ENCODE measurements at places on chromosomes 7 and 10.

DNA sequence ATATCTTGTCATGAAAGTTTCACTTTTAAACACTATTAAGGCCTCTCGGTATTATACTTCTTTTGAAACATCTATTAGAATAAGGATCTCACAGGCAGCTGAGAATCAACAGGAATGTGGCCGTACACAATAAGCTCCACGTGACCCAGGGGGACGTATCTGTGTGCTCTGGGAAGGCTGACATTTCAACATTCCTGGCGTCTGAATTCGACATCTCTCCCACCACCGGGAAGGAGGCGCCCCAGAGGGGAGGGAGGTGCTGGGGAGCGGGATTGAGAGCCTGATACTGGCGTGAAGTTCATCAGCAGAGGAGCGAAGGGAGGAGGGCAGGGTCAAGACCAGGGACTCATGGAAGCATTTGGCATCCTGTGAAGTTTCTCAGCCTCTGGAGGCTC, 401.3 kb downstream of the DNAJB6 start:
- no peak for DNase-seq

DNA sequence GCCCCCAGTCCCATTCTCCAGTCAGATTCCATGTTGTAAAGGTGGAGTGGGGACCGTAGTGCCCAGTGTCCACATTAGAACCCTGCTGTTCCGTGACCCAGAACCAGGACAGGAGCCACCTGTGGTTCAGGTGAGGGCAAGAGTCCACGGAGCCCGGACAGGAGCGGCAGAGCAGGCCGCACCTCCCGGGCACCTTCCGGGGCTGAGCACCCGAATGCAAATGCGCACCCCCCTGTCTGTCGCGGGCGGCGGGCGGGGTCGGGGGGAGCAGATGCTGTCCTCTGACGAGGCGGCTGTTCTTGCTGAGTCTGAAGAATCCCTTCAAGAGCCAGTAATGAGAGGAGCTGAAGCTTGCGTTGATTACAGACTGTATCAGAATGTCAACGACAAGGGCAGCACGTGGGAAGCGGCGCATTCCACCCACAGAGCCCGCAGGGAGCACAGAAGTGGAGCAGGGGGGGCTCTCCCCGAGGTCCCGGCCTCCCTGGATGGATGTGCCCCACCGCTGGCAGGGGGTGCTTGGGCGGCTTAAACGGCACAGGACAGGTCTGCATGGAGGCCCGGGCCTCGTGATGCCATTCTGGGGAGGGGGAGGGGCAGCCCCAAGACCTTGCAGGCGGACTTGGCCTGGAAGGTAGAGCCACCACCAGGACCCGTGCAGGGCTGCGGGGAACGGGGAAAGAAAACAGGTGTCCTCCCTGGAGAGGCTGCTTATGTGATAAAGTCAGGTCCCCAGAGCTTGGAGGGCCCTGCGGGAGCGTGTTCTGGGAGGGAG, 407.5 kb upstream of the RNF32 start:
- DNase-seq: no peak

- no peak for DNase-seq
These were observed 13.0 kb downstream of the DOCK1 start for GRCh38 chr10:126917975-126918908.

DNA sequence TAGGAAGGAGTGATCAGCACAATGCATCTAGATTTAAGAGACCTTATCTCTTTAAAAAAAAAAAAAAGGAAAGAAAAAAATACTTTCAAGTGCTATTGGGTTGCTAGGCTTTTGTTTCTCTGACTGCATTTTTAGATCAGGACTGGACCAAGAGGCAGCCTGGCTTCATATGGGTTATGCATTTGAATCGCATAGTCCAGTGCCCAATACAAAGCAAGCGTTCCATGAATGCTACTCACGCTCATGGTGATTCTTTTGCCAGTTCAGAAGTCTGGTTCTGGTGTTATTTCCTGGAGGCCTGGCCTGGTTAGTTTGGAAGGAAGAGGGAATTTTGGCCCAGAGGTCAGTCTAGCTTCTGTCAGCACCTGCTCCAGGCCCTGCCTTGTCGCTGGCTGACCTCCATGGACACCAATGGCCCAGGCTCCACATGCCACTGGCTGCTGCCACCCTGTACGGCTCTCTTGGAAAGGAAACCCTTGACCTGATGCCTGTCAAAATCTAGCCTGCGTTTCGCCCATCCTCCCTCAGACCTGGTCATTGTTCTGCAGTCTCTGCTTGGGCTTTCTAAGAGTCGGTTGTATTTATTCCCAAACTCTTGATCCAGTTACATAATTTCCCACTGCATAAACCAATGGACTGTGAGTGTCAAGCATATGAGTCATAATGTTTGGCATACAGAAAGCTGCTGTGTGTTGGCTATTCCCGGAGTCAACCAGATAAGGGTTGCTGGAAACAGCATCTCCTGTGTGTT, 74.3 kb upstream of the MKX start:
- DNase-seq: no peak

GRCh38 chr10:79434223-79434687, 11.2 kb downstream of the ZCCHC24 start:
- DNase-seq: no peak

DNA sequence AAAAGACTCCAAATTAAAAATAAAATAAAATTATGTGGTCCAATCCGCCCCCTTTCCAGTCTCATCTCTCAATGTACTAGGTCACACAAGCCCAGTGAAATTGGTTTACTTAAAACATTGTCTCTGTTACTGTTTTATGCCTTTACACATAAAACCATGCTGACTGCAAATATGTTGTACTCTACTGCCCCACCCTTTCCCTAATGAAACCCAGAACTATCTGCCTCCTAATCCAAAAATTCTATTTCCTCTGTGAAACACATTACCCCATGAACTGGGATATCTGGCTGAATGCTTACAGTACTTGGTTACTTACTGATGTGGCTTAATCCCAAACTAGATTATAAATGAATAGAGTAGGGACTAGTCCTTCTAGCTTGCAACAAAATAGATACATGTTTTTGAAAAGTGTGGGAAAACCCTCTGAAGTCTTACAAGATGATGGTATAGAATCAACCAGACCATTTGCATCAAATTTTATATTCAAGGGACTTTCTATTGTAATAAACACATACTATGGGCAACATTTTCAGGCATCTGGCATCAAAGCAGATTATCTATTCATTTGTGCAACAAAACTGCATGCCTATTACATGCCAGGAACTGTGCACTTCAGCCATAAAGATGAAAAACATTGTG, 10.0 kb upstream of the KMT2E start:
- no peak for DNase-seq

DNA sequence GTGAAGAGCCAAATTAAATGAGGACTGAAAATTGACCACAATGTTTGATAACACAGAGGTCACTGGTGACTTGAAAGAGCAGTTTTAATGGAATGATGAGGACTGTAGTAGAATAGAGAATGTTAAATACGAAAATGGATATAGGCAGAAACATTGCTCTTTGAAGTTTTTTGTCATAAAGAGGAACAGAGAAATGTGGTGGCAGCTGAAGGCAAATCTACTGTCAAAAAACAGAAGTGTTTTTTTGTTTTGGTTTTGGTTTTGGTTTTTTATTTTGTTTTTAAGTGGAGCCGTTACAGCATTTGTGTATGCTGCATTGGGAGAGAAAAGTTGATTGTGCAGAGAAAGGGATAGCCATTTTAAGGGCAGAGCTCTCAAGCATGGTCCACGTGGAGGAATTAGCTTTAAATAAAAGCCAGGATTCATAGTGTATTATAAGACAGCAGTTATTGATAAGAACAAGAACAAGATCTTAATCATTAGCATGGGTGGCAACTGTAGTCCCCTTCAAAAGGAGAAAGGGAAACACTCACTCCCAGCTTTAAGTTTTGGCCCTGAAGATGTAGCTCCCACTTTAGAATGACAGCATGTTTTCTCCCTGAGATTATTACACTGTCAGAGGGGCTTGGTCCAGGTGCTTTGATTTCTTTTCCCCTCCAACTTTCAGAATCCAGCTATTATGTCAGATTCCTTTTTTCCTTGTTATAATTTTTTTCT, 156.7 kb upstream of the BET1 start:
- DNase-seq: no peak

DNA sequence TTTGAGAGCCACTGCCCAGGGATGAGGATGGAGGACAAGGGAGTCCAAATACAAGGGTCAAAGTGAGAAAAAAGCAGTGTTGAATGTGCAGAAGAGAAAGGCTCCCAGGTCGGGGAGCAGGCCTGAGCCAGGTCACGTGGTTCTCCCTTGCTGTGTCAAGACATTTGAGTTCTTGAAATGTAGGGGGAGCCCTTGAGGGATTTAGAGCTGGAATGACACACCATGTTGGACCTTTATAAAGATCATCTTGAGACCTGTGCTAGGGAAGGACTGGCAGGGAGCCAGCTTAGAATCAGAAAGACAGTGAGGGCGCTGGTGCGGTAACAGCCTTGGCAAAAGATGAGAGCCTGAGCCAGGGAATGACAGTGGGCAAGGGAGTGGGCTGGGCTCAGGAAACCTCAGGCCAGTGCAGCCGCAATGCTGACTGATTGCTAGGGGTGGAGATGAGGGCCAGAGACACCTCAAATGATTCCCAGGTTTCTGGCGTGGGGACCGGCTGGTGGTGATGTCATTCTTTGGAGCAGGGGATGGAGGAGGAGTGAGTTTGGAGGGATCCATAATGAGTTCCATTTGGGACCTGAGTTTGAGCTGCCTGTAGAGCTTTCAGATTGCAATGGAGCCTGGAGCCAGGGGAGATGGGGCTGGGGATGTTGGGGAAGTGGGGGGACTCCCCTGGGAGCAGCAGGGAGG, 120.1 kb downstream of the PTPN20 start:
- no peak for DNase-seq

- no peak for DNase-seq
These were observed 8.1 kb downstream of the PDE1C start for GRCh38 chr7:32062150-32062549.

GRCh38 chr7:66304536-66304935, 99.4 kb downstream of the TPST1 start:
- DNase-seq: no peak

DNA sequence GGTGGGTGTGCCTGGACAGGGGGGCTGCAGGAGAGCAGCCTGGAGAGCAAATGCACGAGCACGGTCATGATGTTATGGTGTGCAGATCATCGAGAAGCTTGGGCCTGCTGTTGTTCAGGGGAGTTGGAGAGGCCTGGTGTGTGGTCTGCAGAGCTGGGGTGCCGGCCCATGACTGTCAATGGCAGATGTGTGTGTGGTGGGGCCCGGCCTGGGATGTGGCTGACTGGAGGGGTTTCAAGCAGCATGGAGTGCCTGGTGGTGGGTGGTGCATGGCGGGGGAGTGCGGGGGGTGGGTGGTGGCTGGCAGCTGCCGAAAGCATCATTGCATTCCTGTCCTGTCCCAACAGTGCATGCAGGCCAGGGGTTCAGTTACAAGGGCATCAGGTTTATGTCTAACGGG, 122.6 kb downstream of the DOCK1 start:
- DNase-seq: no peak

DNA sequence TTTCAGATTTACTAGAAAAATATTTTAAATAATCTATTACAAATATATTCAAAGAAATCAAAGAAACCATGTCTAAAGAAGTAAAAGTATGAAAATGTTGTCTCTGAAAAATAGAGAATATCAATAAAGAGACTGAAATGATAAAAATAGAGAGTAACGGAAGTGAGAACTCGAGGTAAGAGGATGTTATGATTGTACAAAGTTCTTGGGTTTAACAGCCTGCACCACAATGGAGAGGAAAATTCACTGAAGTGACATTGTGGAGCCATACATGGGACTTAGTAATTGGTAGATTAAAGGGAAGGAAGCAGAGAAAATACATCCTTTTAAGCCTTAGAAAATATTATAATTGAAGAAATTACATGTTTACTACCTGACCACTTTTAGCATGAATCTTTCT, 77.9 kb downstream of the THSD7A start:
- DNase-seq: no peak

DNA sequence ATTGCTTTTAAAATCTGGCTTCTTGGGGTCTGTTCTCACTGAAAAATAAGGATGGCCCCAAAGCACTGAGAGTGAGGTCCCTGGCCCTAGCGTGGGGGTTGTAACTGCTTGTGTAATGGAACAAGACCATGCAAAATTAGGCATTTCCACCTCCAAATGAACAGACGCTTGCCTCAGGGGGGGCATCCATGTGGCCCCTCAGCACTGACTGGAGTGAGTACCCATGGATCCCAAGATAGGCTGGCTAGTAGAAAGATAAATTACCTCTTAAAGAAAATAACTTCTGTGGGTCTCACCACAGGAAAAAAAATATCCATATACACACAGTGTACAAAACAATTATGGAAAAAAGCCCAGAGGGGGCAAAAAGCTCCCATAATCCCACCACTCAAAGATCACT, 15.2 kb upstream of the CPA1 start:
- no peak for DNase-seq

DNA sequence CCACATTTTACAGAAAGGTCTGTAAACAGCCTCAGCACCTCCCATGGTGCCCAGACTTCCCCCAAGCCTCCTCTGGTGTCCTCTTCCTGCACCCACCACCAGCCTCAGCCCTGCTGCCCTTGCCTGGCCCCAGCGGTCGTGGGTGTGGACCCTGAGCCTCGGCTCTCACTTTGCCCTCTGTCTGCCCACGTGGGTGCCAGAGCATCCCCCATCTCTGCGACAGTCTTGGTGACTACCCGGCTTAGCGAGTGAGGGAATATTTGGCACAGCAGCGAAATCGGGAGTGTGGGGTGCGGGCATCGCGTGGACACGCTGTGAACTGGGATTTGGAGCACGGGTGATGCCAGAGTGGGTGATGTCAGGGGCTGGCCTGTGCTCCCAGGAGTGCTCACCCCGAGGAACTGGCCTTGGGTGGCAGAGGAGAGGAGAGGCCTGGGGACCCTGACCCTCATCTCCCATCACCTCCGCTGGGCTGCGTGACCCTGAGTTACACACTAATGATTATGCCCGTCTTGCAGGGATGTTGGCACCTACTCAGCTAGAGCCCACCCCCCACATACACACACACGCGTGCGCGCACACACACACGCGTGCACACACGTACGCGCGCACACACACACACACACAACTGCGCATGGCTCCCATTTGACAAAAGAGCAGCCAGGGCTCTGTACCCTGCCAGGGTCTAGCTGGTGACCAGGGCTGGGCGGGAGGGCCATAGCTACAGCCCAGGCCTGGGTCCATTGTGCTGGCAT, 8.7 kb downstream of the ELFN1 start:
- DNase-seq: no peak

GRCh38 chr7:10802526-10802925, 171.1 kb upstream of the PHF14 start:
- no peak for DNase-seq

DNA sequence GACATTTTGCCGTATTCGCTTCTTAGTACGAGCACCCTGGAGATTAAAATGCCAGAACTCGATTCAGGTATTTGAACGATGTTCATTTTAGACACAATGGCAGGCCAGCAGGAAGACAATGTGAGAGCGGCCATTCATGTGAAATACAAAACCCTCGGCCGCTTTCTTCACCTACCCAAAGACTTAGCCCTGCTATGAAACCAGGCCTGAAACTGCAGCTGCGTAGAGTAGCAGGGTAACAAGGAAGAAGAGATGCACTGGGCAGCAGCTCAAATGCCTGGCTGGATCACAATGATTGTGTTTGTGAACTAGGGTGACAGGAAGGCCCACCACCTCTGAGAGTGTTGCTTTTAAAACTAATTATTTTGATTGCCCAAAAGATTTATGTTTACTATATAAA, 234.8 kb downstream of the TRIL start:
- no peak for DNase-seq

Data from NCI-H1436 treated with DMSO at 0.1 percent for 48 hours (cell line).